Activated T-helper 1 cell treated with anti-CD3 and anti-CD28 coated beads, Interleukin-12 subunit alpha, Interleukin-12 subunit beta, Interleukin-2, Interleukin-4 antibody, amounts not matched to agents 30 ng/mL and 10 ng/mL and 1 ng/mL, durations not matched to agents 14 hours and 24 hours and 36 hours (primary cell): ENCODE measurements at places on chromosomes 12 and 14. TPM values are rescaled to one million over a fixed set of nuclear protein-coding genes. Genes with fewer than 3 reads are reported as not detected.

GRCh38 chr14:90568405-90568804 lies 171.6 kb downstream of the CALM1 start:
- no peak for DNase-seq

DNA sequence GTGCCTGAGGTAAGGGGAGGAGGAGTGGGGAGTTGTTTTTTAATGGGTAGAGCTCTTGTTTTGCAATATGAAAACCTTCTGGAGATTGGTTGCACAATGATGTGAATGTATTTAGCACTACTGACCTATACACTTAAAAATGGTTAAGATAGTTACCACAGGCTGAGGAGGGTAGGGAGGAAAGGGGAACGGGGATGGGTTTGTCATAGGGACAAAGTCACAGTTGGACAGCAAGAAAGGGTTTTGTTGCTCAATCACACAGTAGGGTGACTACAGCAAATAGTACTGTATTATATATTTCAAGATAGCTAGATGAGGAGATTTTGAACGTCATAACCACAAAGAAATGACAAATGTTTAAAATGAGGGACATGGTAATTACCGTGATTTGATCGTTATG lies 1562.4 kb downstream of the AACS start:
- DNase-seq = no peak

The PXN gene
- 53.0 and 57.7 TPM in 2 replicates for total RNA-seq

DNA sequence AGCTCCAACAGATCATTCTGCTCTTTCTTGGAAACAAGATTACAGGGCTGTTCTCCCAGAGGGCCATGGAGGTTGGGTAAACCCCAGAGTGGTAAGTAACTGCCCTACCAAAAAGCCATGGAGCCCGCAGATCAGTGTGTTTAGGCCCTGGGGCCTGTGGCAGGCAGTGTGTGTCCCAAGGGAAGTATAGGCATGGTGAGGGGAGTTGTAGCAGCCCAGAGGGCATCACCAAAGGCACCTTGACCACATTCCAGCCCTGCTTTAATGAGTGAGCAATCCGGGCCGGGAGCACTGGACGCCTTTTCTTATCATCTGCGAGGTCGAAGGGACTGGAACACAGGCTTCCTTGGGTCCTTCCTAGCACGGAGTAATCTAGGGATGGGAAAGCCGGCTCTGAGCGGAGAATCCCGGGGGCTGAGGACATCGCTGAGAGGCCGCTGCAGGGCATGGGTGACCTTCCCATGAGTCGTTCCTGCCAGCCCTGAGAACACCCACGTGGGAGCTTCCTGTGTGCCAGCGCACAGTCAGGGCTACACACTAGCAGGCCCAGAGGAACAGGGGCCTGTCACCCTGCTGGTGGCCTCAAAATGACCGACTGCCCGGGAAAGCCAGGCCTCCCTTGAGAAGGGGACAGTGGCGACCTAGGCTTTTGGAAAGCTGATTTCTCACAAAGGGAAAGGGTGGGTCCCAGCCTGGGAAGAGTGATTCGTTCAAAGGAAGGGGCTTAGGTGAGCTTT lies 91.3 kb downstream of the NINJ2 start:
- DNase-seq = no peak

GRCh38 chr14:73753887-73754795 lies 40.0 kb upstream of the PNMA1 start:
- peak; percentile 47 for DNase-seq

DNA sequence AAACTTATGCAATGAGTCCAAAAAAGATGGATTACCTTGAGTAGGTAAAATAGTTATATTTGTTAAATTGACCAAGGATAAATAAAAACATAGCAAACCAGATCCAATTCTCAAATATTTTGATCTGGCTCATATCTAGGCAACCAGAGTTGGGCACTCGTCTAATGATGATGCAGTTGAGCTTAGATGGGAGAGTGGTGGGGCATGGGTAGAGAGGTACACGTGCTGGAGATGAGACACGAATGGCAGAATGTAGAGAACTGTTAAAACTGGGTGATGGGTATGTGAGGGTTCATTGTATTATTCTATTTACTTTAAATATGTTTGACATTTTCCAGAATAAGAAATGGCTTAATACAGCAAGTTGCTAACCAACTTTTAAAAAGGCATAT lies 7.6 kb upstream of the RNF34 start:
- no peak for DNase-seq
